HT-29 (cell line): ENCODE measurements at places on chromosomes 1 and 21. TPM values are rescaled to one million over a fixed set of nuclear protein-coding genes. Genes with fewer than 3 reads are reported as not detected.

FOXO6 gene
- total RNA-seq, result 1.5 and 1.9 TPM in 2 replicates

DNA sequence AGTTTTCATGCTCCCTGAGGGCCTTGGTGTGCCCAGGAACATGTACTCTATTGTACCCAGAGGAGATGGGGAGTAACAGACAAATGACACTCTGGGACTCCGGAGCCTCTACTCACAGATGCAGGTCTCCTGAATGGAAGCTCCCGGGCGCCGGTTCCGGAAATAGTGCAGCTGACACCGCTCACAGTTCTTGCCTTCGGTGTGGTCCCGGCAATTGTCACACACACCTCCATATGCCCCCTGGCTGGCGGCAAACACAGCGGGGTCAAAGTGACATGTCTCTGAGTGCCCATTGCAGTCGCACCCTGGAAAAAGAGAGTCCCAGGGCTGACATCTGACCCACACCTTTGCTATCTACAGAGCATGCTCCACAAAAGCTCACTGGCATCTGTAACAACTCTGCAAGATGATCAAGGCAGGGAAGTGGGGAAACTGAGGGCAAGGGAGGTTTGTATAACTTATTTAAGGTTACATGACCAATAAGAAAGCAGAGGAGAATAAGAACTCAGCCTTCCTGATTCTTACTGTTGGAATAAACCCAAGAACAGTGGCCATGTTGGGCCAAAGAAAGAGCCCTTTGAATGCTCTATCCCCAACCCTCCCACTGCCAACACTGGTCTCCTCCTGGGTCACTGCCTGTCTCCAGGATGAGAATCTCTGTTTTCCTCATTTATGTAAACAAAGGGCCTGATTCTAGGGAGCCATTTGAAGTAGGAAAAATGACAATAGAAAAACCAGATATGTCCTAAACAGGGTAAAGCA, 22.4 kb downstream of the LAMB3 start:
- DNase-seq, result no peak

DNA sequence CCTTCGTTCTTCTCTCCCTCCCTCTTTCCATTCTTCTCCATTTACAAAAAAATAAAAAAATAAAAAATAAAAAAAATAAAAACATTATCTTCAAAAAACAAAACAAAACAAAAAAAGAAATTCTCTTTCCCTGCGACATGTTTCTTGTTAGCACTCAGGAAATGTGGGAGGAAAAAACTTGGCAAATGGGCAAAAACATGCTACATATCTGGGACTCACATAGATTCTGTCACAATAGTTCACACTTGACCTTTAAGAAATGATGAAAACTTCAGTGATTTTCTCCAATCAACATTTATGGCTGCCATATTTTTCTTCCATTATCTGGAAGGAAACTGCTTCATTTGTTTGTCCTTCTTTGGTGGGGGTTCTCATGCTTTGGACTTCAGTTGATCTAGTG, 109.3 kb downstream of the PRKAB2 start:
- DNase-seq, result no peak

GRCh38 chr1:27416387-27417111, 24.1 kb downstream of the GPR3 start:
- DNase-seq, result peak; percentile 87

ZSWIM5 gene
- 0.71 and 0.91 TPM in 2 replicates for total RNA-seq

- peak; percentile 17 for DNase-seq
Observed at GRCh38 chr1:112508278-112509004, at the start of gene WNT2B. WNT2B (plus strand) TSS chr1:112508965; CDS start chr1:112509263, 298 bp downstream.

SYPL2 gene
- total RNA-seq, result not detected in 2 replicates

- no peak for DNase-seq
Observed at GRCh38 chr1:43495204-43495603, 35.5 kb upstream of the PTPRF start.

- DNase-seq, result no peak
Observed at GRCh38 chr1:38865112-38865715, 5.6 kb upstream of the RRAGC start.

GRCh38 chr1:66316464-66317247, 217.3 kb upstream of the SGIP1 start:
- DNase-seq, result no peak

A3GALT2 gene
- 0.10 and 1.0 TPM in 2 replicates for total RNA-seq

IGSF8 gene
- 21.9 and 24.7 TPM in 2 replicates for total RNA-seq

- DNase-seq, result no peak
Observed at GRCh38 chr1:57788313-57788712, 364.5 kb upstream of the DAB1 start.

DNA sequence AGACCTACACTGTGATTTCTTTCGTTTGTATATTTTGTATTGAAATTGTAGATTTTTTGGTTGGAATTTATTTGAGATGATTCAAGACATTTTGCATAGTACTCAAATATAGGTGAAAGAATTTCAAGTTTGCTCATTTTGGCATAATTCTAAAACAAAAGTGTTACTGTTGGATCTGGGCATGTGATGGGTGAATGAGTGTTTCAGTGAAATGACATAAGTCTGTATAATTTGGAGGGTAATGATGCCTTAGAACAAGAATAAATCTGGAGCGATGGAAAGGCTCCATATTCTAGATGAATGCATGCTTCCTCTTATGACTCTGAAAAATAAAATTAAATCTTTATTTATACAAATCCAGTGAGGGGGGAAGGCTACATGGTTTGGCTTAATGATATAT, 41.0 kb downstream of the NFIA start:
- DNase-seq, result no peak

DNA sequence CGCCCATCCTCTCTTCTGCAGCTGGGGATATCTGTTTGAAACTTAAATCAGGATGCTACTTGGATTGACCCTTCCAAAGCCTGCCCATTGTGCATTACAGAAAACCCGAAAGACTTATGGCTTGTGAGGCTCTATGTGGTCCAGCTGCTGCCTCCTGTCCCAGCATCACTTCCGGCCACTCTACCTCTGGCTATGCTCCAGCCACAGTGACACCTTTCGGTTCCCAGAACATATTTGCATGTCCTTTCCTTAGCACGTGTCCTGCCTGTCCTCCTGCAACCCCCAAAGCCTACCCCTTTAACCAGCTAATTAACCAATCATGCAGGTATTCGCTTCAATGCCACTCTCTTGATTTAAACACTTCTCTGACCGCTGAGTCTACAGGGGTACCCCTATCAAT, 167.6 kb downstream of the PRDM2 start:
- DNase-seq, result no peak

- DNase-seq, result no peak
Observed at GRCh38 chr1:56468518-56468917, 110.8 kb downstream of the PLPP3 start.

TDRD10 gene
- total RNA-seq, result not detected in 2 replicates

PLPPR4 gene
- not detected in 2 replicates for total RNA-seq

- DNase-seq, result peak; percentile 3
Observed at GRCh38 chr1:240998441-240999015, 358.5 kb downstream of the RGS7 start.

GRCh38 chr1:183885142-183885735, 80.3 kb downstream of the RGL1 start:
- DNase-seq, result no peak

CD101 gene
- 0.05 and 0.33 TPM in 2 replicates for total RNA-seq

HP1BP3 gene
- total RNA-seq, result 199 and 207 TPM in 2 replicates

DNA sequence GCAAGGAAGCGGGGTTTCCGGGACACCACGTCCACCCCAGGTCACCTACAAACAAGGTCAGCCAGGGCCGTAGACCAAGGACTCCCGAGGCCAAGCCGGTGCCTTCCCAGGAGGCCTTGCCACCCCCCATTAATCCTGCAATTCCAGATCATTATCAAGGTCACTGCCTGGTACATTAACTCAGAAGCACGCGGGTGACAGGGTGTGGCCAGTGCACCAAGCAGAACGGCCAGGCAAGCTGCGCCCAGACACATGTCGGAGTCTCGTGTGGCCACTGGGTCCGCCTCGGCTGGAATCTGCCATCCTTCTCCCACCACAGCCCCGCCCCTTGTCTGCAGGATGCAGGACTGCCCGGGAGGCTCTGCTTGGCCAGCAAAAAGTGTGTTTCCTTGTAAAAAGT, 144.7 kb downstream of the PRDM16 start:
- DNase-seq, result no peak

SH3BP5L gene
- 23.4 and 23.5 TPM in 2 replicates for total RNA-seq

CITED4 gene
- total RNA-seq, result 3.1 and 6.4 TPM in 2 replicates

DNA sequence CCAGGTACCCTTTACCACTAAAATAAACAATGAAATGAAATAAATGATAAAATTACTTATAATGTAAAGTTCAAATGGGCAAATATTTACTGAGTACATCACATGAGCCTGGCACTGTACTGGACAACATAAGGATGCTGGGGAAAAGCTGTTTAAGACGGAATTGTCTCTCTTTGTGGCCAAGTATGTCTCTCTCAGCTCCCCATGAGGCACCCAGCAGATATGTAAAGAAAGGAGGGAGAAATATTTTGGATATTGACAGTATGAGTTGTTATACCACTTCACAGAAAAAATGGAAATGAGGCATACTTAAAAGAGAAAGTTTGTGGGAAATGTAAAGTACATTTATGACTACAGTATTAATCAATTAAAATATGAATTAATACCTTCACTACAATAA, 1.0 kb upstream of the TNFSF4 start:
- DNase-seq, result no peak

DNA sequence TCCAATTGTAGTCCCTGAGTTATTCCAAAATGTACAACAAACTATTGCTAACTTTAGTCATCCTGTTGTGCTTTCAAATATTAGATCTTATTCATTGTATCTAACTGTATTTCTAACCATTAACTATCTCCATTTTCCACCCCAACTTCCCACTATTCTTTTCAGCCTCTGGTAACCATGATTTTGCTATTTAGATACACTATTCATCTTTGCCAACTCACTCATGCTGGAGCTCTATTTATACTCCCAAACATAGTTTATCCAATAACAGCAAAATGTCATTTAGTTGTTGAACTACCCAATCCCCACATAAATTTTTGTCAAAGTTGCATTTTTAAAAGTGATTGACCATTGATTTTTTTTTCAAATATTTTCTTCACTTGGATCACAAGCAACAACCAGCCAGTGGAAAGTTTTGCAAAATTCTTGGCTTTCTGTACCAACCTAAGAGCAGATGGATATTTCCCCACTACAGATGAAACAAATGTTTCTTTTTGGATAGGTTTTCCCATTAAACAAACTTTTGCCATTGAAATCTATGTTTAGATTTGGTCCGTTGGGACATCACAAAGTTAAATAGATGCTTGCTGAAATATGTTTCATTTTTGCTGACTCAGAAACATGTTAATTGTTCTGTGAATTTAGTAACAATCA, 866.0 kb downstream of the LTN1 start:
- no peak for DNase-seq

GRCh38 chr1:20964540-20965484, 177.7 kb upstream of the HP1BP3 start:
- peak; percentile 52 for DNase-seq

- no peak for DNase-seq
Observed at GRCh38 chr1:182428043-182428442, 21.9 kb upstream of the RGSL1 start.

- peak; percentile 66 for DNase-seq
Observed at GRCh38 chr1:9181176-9181906, 52.4 kb upstream of the GPR157 start.

THEM5 gene
- total RNA-seq, result not detected in 2 replicates

DNA sequence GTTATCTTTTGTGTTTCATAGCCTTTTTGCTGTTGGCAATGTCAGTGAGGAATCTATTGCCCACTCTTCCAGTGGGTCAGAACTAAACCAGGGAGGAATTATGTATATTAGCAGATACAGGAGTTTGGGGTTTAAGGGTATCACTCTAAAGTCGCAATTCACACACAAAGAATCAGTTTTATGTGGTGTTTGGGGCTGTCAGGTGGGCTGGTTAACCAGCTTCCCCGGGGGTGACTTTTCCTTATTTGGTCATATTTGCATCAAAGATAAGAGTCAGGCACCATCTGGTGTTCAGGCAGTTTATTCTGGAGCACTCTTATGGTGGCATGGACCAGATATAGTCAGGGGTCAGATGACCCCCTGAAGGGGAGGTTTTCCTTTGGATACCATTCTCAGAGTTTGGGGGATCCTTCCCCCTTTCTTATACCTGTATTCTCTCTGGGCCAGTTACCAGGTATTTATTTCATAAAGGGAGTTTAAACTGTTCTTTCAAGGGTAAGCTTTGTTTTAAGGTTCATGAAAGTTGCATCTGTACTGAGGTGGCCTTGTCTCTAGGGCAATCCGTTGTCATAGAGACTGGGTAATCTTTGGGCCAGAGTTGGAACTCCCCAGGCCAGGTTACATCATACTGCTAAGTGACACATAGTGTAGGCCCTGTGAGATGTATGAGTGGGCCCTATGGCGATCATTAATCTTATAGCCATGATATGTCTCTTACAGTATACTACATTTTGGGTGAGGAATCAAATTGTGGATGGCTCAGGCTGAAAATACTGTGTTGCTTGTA, 148.2 kb downstream of the RWDD3 start:
- no peak for DNase-seq

DLGAP3 gene
- 0.44 TPM in 1 of 2 replicates, not detected in the other for total RNA-seq

GRCh38 chr1:5543235-5543634, 449.0 kb downstream of the NPHP4 start:
- no peak for DNase-seq

- no peak for DNase-seq
Observed at GRCh38 chr1:114341856-114342255, 169.1 kb downstream of the TRIM33 start.

- no peak for DNase-seq
Observed at GRCh38 chr1:86429122-86429725, 5.3 kb downstream of the CLCA2 start.
